ENCODE measurements at places on chromosomes 7 and 10. TPM values are rescaled to one million over a fixed set of nuclear protein-coding genes. Genes with fewer than 3 reads are reported as not detected.

DNA sequence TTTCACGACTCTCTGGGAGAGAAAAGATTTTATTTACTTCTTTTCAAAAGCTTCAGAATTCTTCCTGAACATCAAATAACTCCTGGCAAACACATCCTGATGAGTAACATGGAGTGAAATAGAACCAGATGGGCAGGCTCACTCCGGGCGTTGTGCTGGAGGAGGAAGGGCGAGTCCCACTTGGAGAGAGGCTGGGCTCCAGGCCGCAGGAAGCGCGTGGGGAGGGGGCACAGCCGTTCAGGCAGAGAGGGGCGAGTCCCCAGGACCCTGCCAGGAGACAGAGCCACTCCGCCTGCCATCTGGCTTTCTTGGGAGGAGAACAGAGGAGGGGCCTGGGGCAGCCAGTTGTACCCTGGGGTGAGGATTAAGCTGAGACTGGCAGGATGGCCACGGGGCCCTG lies 265.9 kb upstream of the ZMIZ1 start:
- no peak for DNase-seq

- DNase-seq: no peak
Observed at GRCh38 chr7:28044825-28045224, 135.8 kb downstream of the JAZF1 start.

DNA sequence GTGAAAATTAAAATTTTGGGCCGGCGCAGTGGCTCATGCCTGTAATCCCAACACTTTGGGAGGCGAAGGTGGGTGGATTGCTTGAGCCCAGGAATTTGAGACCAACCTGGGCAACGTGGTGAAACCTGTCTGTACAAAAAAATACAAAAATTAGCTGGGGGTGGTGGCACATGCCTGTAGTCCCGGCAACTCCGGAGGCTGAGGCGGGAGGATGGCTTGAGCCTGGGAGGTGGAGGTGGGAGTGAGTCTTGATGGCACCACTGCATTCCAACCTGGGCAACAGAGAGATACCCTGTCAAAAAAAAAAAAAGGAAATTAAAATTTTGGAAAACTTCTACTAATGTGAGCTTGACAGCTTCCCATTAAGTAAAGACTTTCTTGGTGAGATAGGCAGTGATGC lies 3.1 kb downstream of the SRRT start:
- DNase-seq: no peak

- no peak for DNase-seq
Observed at GRCh38 chr10:98076086-98076485, 45.7 kb upstream of the CRTAC1 start.

DNA sequence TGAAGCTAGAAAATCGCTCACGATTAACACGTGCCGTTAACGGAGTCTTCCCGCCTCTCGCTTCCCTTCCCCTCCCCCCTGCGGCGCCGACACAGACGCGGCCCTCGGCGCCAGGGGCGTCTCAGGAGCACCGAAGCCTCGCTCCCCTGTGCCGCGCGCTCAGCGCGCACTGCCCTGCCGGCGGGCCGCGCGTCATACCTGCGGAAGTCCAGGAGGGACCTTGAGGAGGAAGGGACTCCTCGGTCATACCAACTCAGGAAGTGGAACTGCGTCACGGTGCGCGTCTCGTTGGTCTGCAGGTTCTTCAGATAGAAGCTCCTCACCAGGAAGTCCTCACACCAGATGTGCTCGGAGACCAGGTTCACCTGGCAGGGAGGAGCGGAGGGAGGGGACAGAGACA lies 239.6 kb downstream of the DNAJB6 start:
- DNase-seq: no peak

GRCh38 chr10:30433306-30433729 lies 666 bp upstream of the MAP3K8 start:
- peak; percentile 63 for DNase-seq

DNA sequence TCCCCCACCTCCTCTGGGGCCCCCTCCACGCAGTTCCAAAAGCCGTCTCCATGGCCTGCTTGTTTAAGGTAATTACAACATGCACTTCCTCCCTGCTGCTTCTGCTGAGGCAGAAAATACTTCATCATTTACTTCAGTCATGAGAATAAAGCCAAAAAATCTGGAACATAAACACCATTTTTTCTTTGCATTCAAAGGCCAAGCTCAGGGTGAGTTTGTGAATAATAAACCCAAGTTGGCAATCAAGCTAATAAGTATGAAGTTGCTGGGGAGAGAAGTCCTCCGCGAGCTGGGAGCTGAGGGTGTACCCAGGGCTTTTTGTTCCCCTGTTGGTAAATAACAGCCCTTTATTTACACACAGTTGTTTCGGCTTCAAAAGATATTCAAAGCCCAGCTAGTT lies 70.5 kb downstream of the FAM204A start:
- no peak for DNase-seq

SCART1 gene
- not detected for total RNA-seq

VPS26A gene
- 46.6 TPM for total RNA-seq

TRIM50 gene
- not detected for total RNA-seq

MBL2 gene
- total RNA-seq: not detected

PLEKHA8 gene
- total RNA-seq: 27.1 TPM

NKX1-2 gene
- 0.22 TPM for total RNA-seq

THSD7A gene
- 0.89 TPM for total RNA-seq

CRHR2 gene
- total RNA-seq: not detected

Measured in A172 (cell line).